Parietal lobe (tissue), 2 donors: ENCODE measurements at places on chromosomes 12 and 14. TPM values are rescaled to one million over a fixed set of nuclear protein-coding genes. Genes with fewer than 3 reads are reported as not detected.

The ANO2 gene
- total RNA-seq, result 4.4 TPM

The PIWIL1 gene
- not detected for total RNA-seq

The C12orf50 gene
- 0.31 TPM for total RNA-seq

The CRADD gene
- total RNA-seq, result 23.2 TPM

The PSME1 gene
- 23.2 TPM for total RNA-seq

The TAS2R10 gene
- total RNA-seq, result 15.0 TPM

The SLCO1B1 gene
- total RNA-seq, result not detected

The ANO4 gene
- 77.3 TPM for total RNA-seq

The ENTPD5 gene
- 9.4 TPM for total RNA-seq

The PKP2 gene
- total RNA-seq, result 6.3 TPM

The NAV3 gene
- total RNA-seq, result 329 TPM

The ZC2HC1C gene
- total RNA-seq, result 2.8 TPM

The IFNG gene
- total RNA-seq, result not detected

The ABCC9 gene
- total RNA-seq, result 15.7 TPM

The MYO1H gene
- 0.31 TPM for total RNA-seq

The WNT5B gene
- 29.1 TPM for total RNA-seq

The PRH2 gene
- total RNA-seq, result 2.8 TPM

The TTC9 gene
- total RNA-seq, result 26.9 TPM

The OR10A7 gene
- total RNA-seq, result not detected

The ABCD2 gene
- total RNA-seq, result 18.8 TPM

The TMPRSS12 gene
- not detected for total RNA-seq

The RAD51B gene
- total RNA-seq, result 13.5 TPM

The KCNA5 gene
- 2.5 TPM for total RNA-seq

The TSPAN8 gene
- total RNA-seq, result not detected

The VWF gene
- 17.5 TPM for total RNA-seq

The CYP27B1 gene
- 0.94 TPM for total RNA-seq

The SERPINA1 gene
- total RNA-seq, result 1.9 TPM

The RNASE13 gene
- total RNA-seq, result not detected

The LEMD3 gene
- 73.6 TPM for total RNA-seq

The E2F7 gene
- total RNA-seq, result 5.0 TPM

The ITGB7 gene
- not detected for total RNA-seq

The LPAR5 gene
- total RNA-seq, result 0.94 TPM
